ENCODE measurements at places on chromosomes 16 and 17.

DNA sequence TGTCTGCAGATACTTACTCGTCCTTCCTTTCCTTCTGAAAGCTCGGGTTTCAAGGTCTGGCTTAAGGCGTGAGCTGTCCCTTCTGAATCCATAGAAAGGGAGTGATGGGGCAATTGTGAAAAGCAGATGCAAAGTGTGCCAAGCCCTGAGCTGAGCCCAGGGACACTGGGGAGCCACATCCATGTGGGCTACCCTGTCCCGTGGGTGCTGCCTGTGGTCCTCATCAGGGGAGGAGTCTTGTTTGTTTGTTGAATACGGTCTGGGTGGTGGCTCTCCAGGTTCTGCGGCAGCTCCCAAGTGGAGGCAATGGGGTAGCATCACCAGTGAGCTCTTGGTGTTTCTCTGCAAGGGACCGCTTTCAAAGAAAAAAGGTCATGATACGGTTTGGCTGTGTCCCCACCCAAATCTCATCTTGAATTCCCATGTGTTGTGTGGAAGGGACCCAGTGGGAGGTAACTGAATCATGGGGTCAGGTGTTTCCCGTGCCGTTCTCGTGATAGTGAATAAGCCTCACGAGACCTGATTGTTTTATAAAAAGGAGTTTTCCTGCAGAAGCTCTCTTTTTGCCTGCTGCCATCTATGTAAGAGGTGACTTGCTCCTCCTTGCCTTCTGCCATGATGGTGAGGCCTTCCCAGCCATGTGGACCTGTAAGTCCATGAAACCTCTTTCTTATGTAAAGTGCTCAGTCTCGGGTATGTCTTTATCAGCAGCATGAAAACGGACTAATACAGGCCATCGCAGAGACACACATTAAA lies 1.0 kb upstream of the ALG1 start:
- DNase-seq = no peak

- no peak for DNase-seq
Observed at GRCh38 chr17:50043290-50044148, 12.4 kb upstream of the ITGA3 start.

- no peak for DNase-seq
Observed at GRCh38 chr16:3793161-3793576, 75.8 kb upstream of the TRAP1 start.

DNA sequence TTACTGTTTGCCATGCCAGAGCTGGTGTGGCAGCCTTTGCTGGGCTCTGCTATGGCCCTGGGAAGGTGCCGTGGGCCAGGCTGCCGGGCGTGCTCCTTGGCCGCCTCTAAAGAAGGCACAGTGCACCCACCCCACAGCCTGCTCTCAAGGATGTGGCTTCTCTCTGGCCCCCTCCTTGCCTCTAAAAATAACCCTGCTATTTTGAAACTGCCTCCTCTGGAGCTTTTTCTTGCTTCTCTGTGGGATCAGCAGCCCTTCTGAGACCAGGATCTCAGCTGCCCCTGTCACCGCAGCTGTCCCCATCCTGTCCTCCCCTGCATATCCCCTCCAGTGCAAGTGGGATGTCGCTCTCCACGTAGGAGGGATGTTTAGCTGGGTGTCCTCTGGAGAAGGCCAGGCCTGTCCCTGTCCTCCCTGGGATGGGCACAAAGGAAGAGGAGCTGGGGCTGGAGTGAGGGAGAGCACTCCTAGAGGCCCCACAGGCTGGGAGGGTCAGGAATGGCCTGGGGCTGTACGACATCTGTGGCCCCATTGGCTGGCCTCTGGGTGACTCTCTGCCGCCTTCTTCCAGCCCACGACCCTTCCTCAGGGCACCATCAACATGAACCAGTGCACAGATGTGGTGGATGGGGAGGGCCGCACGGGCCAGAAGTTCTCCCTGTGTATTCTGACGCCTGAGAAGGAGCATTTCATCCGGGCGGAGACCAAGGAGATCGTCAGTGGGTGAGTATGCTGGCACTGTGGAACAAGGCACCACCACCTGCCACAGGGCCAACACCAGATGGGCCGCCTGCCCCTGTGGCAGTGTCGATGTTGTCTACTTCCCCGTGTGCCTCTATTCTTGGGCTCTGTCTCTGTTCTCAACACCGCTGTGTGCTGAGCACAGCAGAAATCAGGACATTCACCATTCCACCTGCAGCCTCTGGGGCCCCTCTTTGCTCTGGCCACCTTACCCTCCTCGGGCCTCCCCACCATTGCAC lies 79.7 kb downstream of the PLD6 start:
- no peak for DNase-seq

DNA sequence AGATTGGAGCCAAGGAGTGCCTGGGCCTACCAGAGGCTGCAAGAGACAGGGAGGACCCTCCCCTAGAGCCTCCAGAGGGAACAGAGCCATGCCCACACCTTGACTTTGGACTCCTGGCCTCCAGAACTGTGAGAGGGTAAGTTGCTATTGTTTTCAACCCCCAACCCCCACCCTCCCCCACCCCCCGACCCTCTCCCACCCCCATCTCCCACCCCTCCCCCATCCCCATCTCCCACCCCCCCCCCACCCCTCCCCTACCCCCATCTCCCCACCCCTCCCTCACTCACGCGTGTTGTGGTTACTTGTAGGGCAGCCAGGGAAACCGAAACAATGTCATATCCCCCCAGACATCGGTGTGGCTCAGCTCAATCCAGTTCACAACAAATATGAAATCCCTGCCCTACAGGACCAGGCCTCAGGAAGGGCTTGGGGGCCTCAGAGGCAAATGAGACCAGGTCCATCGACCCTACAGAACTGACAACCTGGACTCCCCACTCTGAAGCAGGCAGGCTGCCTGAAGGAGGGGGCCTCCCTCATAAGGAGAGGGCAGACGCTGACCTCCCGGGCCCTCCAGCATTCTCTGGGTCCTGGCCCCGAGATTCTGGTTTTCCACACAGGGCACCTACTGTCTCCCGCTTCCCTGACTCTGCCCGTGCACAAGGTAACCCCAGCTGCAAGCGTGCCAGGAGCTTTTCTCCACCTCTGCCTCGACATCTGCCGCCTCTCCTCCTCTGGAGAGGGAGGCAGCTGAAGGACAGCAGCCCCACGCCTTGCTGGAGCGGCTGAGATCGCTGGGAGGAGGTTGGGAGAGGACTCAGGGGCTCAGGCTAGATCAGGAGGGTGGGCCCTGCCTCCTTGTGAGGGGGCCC lies 3.0 kb upstream of the ZCCHC14 start:
- DNase-seq = no peak

- no peak for DNase-seq
Observed at GRCh38 chr16:6335072-6335471, 997.6 kb upstream of the RBFOX1 start.

DNA sequence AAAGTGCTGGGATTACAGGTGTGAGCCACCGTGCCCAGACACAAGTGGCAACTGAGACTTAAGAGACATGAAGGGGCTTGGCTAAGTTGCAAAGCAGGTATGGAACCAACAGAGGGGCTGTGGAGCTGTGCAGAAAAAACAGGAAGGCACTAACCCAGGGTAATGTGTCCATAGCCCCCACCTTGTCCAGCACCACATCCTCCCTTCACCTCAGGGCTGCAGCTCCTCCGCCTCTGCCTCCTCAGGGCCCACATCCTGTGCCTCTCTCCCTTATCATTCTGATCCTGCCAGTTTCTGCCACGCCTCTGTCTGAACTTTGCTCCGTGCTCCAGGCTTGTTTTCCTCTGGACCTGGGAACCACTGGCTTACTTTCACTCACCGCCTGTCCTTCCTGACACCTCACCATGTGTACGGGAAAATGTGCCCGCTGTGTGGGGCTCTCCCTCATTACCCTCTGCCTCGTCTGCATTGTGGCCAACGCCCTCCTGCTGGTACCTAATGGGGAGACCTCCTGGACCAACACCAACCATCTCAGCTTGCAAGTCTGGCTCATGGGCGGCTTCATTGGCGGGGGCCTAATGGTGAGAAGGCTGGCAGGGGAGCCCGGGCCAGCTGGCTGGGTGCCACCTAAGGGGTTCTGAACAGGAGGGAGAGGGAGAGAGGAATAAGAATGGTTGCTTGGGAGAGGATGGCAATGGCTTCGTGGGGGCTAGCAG lies at the start of gene TM4SF5:
Gene TM4SF5 (plus strand): TSS at position 368 of the 716 bp plus-strand sequence. CDS start 37 bp downstream, at position 405.
- no peak for DNase-seq

DNA sequence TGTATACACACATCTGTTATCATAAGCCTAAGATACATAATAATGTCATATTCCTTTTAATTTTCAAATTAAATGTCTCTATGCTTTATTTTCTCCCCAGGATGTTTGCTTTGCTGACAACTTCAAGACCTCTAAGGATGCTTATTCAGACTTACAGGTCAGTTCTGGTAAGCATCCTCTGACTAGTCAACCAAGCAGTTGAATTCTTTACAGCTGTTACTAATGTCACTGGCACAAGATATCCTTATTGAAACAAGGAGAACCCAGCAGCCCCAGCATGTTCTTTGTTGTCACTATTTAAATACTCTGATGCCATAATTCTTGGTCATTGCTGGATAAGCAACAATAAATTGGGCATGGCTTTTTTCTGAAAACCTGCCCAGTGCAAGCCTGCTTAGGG lies 232.3 kb upstream of the PMFBP1 start:
- no peak for DNase-seq

DNA sequence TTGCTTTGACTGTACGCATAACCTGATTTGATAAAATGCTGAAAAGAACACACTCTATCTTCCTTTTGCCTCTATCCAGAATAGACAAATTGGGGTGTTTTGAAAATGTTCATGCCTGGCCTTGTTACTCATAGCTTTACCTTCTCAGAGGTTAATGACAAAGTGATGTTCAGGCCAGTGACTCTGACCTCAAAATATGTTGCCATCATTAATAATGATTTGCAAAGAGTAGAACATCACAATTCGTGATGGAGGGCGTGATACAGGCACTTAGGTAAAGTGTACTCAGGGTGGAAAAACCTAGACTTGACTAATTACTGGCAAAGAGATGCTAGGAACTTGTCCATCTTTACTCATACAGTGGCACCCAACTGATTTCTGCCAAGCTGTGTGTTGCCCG lies 656.6 kb upstream of the SOX9 start:
- DNase-seq = no peak

DNA sequence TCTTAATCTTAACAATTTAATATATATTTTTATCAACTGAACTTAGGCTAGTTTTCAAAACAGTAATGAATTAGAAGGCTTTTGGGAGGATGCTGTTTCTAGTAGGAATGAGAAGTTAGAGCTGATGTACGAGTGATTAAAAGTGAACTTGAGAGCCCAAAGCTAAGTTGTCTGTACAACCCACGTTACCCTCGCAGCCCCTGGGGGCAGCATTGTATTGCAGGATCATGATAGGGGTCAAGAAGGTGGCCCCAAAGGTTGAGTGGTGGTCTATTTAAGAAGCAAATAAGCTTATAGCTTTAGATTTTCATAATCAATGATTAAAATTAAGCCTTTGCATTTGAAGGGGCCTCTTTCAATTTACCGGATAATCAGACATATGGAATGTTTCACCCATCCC lies 33.7 kb upstream of the ALDH3A2 start:
- DNase-seq = no peak

- no peak for DNase-seq
Observed at GRCh38 chr16:58495521-58496331, 4.2 kb upstream of the NDRG4 start.

GRCh38 chr17:40903129-40903847 lies 18.2 kb upstream of the KRT20 start:
- DNase-seq = no peak

GRCh38 chr16:26970292-26970691 lies 96.4 kb upstream of the C16orf82 start:
- no peak for DNase-seq

DNA sequence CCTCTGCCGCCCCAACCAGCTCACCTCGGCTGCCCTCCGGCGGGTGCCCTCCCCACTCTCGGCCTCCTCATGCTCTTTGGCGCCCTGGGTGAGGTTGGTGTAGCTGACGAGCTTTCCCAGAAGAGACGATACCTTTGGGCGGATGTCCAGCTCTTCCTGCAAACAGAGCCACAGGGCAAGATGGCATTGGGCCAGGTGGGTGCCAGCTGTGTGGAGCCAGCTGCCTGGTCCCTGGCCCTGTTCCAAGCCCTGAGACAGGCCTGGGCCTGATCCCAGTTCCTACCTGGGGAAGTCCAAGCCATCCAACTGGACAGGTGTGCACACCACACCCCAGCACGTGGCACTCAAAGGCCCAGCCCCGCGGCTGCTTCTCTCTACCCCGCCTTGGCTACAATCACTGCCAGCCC lies 6.9 kb downstream of the SLC12A4 start:
- DNase-seq = no peak

- DNase-seq = peak; percentile 67
Observed at GRCh38 chr16:15650698-15651171, 690 bp downstream of the NDE1 start.

GRCh38 chr16:1101573-1102332 lies 5.7 kb upstream of the C1QTNF8 start:
- DNase-seq = no peak

DNA sequence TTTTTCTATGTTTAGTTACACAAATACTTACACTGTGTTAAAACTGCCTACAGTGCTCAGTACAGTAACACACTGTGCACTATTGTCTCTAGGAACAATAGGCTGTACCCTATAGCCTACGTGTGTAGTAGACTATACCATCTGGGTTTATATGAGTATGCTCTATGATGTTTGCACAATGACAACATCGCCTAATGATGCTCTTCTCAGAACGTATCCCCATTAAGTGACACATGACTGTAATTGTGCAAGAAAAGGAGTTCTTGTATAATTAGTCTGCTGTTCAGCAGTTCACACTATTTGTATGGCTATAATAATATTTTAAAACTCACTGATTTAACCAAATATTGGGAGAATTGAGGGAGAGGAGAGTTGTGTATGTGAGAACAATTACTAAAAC lies 173.7 kb downstream of the TRIM37 start:
- no peak for DNase-seq

DNA sequence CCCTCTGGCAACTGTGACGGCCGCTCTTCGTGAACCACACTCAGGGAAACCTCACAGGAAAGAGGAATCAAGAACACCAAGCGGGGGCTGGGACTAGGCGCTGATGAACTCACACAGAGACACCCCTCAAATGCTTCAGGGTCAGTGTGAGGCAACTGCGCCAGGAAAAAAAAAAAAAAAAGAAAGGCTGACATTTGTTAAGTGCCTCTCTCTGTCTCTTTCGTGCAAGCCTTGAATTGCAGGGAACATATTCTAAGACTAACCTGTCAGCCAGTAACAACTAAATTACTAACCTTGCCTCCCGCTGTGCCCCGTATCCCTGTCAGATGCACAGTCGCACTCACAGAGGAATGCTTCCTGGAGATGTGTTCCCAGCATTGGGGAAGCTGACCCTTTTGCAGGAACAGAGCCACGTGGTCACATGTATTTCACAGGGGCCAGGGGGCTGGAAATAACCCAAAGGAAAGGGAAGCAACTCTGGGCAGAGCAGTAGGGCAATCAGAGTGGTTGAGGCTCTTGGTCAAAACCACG lies 247.8 kb downstream of the XYLT1 start:
- DNase-seq = no peak

- DNase-seq = no peak
Observed at GRCh38 chr17:43741636-43742035, 17.0 kb downstream of the SOST start.

Measured in activated CD8-positive, alpha-beta memory T cell treated with anti-CD3 and anti-CD28 coated beads, Interleukin-2, amount 50 U/mL, for 48 hours (primary cell).